ENCODE measurements at places on chromosomes 6 and 20.

DNA sequence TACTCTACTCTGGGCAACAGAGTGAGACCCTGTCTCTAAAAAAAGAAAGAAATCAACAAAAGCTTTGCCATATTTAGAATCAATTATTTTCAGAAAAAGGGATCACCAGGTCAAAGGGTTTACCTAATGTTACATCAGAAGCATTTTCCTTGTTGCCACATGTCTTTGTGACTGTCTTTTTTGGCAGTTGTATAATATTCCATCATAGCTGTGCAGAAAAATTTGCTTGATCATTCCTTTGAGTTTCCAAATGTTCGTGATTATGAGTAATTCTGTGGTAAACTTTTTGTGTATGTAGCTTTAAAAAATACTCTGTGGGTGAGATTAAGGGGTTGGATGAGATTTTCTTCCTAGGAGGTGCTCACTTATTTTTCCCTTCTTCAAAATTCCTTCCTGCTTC lies 26.4 kb downstream of the PNPLA1 start:
- no peak for DNase-seq

DNA sequence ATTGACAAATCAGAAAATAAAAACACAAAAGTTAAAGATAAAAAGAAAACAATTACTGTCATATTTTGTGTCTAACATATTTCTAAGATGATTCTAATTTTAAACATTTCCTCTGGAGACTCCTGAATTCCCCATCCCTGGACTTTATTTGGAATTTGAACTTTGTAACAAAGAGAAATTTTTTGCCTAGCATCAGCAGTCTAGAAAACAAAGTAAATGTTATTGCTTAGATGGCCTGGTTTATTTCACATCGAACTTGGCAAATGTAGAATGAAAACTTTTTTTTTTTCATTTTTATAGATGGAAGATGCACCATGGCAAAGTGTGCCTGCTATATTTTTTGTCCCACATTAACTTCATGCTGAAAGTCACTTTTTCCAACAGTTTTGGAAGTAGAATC lies 159.1 kb downstream of the TBX18 start:
- DNase-seq = no peak

DNA sequence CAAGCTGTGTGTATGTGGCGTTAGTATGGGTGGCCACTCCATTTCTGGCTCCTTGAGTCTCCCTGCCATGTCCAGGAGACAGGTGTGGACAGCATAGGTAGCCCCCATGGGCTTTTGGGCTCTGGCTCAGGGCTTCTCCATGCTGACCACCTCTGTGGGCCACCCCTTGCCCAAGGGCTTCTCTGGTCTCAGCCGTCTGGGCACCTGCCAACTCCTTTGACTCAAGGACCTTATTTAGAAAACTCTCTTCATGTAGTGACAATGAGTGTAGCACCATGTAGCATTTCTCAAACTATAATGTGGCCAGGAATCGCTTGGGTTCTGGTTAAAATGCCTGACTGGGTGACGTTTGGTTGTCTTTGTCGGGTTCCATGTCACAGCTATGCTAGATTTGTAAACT lies 5.1 kb upstream of the GTSF1L start:
- DNase-seq = no peak

GRCh38 chr20:50192364-50193198 lies 2.0 kb downstream of the CEBPB start:
- peak; percentile 71 for DNase-seq

DNA sequence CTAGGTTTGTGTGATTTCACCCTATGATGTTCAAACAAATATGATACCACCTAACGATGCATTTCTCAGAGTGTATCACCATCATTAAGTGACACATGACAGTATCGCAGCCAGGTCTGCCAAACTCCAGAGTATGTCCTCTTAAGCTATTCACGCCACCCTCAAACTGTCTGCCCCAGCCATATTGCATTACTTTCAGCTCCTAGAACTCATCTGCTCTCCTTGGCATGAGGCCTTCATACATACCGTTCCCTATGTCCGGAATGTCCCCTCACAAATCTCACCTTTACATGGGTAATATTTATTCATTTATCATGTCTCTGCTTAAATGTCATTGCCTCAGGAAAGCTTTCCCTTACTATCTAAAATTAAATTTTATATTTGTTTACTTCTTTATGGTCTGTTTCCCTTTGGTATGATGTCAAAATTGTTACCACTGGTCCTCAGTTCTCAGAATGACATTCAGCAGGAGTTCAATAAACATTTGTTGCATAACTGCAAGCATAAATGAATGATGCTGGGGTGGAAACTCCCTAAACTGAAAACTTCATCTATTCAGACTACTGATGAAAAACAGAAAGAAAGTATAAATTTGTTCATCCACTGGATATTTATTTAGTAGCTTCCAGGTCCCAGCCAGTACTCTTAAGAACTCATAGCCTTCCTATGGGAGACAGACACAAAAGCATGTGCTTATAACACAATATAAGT lies 3.2 kb downstream of the SESN1 start:
- no peak for DNase-seq

GRCh38 chr20:58697201-58697866 lies 4.7 kb downstream of the NPEPL1 start:
- DNase-seq = no peak

DNA sequence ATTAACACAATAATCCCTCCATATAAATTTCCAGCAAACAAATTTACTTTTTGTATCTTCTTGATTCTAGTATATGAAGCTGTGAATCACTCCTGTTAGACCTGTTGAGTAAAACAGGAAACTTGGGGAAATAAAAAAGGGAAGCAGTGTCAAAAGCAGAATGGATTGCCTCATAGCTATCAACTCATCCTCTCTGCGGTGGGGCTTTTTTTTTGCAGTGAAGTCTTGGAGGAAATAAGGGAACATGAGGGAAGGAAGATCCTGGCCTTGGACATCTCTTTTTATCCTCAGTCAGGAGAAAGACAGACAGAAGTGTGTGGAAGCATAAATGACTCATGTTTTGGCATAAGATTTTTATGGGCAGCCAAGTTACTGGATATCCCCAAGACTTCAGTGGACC lies 332.5 kb downstream of the TFAP2A start:
- no peak for DNase-seq

GRCh38 chr6:6714118-6714897 lies 125.8 kb downstream of the LY86 start:
- DNase-seq = no peak

DNA sequence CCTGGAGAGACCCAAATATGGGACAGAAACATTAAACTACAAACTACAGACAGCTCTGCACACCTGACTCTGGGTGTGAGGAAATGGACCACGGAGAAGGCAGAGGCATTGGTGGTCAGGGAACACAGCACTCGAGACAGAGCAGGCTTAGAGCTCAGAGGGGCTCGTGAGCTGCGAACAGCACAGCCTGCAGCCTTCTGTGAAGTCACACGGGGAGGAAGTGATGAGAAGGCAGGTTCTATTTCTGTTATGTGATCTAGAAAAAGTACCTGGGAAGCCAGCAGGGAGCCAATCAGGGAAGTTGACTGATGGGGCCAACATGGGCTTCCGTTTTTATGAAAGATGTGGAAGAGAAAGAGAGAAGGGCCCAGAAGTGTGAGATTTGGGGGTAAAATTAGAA lies 88.9 kb upstream of the SNAP25 start:
- no peak for DNase-seq

GRCh38 chr20:7792150-7792869 lies 147.9 kb downstream of the HAO1 start:
- no peak for DNase-seq

DNA sequence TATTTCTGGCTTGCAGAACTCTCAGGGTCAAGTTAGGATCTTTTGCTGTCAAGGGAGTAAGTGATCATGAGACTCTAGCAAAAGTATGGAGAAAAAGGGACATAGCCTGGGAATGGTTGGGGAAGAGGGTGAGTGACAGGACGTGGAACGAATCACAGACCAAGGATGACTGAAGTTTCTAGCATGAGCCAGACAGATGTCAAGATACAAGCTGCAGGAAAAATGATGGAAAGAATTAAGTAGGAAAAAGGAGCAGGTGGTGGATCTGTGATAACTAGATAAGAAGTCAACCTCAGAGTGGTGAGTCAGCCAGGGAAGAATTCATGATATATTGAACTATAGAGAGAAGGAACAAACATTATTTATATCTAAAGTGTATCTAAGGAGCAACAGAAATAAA lies 159.8 kb upstream of the SYNDIG1 start:
- DNase-seq = no peak

- no peak for DNase-seq
These were observed 9.7 kb upstream of the CCR6 start for GRCh38 chr6:167113047-167113754.

DNA sequence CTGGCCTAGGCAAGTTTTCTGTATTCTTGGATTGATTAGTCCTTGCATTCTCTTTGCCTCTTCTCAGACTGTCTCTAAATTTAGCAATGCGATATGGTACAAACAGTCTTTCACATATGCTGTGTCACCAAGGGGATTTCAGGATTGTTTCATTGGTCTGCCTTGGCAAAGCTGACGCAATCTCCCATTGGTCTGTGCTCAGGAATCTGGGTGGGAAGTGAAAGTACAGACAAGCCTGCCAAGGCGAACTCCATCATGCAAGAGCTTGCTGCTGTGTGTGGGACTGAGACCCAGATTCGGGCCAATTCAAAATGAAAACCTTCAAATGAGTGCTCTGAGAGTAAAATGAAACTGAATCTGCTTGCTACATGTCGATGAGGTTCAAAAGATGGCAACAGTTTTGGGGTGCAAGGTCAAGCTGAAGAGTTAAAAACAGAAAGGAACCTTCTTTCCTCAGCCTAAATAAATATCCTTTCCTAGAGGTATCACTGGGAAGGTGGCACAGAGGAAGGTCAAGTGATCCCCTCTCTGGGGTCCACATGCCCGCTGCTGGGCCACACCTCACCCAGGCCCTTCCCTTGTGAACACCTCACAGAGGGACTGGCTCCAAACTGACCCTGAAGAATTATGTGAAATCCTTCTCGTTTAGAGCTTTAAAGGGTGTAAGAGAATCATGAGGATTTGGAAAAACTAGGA lies 198.8 kb upstream of the PREP start:
- no peak for DNase-seq

DNA sequence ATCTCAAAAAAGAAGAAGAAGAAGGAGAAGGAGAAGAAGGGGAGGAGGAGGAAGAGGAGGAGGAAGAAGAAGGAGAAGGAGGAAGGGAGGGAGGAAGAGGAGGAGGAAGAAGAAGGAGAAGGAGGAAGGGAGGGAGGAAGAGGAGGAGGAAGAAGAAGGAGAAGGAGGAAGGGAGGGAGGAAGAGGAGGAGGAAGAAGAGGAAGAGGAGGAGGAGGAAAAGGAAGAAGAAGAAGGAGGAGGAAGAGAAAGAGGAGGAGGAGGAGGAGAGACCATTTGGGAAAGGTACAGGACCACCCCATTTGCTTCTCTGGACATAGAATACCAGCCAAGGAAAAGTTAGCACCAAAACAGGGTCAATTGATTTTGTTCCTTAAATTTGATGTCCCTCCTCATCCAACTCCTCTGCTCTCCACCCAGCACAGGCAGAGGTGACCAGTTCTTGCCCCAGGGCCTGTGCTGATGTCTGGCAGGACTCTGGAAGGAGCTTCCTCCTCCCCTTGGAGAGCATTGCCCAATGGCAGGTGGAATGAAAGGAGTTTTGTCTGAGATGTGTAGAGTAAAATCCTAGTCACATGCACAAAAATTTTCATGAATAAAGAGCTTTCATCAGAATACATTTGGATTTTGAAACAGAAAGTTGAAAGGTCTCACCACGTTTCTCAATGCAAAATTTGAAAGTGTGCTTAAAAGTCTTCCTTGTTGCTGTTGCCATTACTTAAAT lies 182.9 kb downstream of the LY86 start:
- no peak for DNase-seq

DNA sequence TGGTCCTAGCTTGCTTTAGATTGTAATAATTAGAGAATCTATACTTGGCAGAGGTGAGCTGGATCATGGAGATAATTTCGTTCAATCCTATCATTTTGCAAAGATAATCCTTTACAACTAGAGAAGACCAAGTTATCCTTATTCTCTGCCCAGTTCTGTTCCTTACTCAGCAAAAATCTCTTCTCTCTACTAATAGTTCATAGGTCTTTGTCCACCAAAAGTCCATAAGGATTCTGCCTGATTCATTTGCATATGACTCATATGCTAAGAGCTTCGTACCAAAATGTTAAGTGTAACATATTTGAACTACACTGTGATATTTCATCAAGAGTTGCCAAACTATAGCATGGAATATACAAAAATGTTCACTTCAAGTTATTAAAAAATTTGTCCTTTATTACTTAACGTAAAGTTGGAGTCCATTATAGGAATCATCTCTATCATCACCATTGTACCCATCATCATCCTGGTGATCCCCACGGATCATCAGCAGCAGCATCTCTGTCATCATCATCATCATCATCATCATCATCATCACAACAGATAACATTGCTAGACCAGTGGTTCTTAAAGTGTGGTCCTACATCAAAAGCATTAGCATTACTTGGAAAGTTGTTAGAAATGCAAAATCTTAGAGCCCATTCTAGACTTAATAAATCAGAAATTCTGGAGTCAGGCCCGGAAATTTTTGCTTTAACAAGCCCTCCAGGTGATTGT lies 463.0 kb downstream of the DHX35 start:
- no peak for DNase-seq

GRCh38 chr6:36682328-36683144 lies 4.0 kb downstream of the CDKN1A start:
- DNase-seq = peak; percentile 64

DNA sequence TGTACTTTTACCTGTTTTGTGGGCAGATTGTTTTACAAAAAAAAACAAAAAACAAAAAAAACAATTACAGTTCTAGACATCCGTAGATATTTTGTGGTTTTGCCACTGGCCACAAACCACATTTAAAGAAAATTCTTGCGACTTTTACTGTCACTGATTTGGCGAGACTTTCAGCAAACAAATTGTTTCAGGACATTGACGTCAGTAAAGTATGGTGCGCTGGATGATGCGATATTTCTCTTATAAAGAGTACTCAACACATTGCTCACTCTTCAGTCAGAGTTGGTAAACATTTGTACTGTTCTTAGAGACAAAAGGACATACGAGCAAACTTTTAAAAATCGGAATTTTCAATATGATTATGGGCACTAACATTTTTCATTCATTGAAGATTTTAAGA lies 229.8 kb downstream of the HAO1 start:
- DNase-seq = no peak

GRCh38 chr6:82396964-82397751 lies 33.5 kb downstream of the TPBG start:
- no peak for DNase-seq

- DNase-seq = no peak
These were observed 136.4 kb downstream of the TBXT start for GRCh38 chr6:166031275-166031674.

DNA sequence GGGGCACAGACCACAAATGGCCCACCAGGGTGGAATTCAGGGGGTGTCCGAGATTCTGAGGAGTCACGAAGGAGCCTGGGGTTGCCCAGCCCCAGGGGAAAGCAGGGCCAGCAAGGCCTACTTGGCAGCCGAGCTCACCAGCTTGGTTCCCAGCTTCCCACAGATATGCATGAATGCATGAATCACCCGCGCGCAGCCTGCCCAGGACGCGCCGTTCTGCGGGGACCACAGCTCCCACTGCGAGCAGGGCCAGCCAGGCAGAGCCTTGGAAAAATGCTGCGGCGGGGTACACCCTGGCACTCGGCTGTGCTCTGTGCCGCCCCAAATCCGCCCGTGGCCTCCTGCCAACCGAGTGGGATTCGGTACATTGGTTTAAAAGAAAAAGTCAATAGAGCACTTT lies 211.0 kb downstream of the NFATC2 start:
- no peak for DNase-seq

Measured in activated CD8-positive, alpha-beta memory T cell treated with anti-CD3 and anti-CD28 coated beads for 24 hours (primary cell).